ENCODE measurements at places on chromosomes 2 and 18. TPM values are rescaled to one million over a fixed set of nuclear protein-coding genes. Genes with fewer than 3 reads are reported as not detected.
A peak's percentile ranks its signal among the peaks of the same experiment; 100 is the strongest.

GRCh38 chr18:74631623-74632350 lies 34.1 kb downstream of the ZNF407 start:
- no peak for DNase-seq
- H3K4me3 ChIP-seq: no peak overlapping the region
- no peaks in the 10 kb centered on the region for H3K4me1 ChIP-seq
- no peak overlapping the region for H3K27ac ChIP-seq
- H3K27me3 ChIP-seq: no peaks in the 10 kb centered on the region
- H3K36me3 ChIP-seq: no peaks in the 10 kb centered on the region

DNA sequence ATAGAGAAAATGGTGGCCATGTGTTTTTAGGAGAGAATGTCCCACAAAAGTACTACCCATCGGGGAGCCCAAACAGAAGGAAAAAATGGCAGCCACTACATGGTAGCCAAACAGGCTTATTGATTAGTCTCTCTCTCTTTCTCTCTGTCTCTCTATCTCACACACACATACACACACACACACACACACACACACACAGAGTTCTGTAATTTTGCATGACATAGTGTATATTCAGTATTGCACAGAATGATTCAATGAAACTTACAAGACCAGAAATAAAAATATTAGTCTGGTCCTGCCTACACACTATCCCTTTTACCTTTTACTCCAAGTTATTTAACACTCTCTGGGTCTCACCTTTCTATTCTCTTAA lies 124.8 kb upstream of the SLC39A10 start:
- no peak overlapping the region for H3K4me3 ChIP-seq
- H3K4me1 ChIP-seq: peaks cover 41% of the 10 kb centered on the region
- no peak for DNase-seq
- peak overlapping the region; percentile 80 for H3K27ac ChIP-seq

- no peaks in the 10 kb centered on the region for H3K27me3 ChIP-seq
- H3K4me1 ChIP-seq: no peaks in the 10 kb centered on the region
- no peak for DNase-seq
- H3K36me3 ChIP-seq: no peaks in the 10 kb centered on the region
- no peak overlapping the region for H3K27ac ChIP-seq
Measured at GRCh38 chr2:29235411-29235810, 120.2 kb downstream of the CLIP4 start.

DNA sequence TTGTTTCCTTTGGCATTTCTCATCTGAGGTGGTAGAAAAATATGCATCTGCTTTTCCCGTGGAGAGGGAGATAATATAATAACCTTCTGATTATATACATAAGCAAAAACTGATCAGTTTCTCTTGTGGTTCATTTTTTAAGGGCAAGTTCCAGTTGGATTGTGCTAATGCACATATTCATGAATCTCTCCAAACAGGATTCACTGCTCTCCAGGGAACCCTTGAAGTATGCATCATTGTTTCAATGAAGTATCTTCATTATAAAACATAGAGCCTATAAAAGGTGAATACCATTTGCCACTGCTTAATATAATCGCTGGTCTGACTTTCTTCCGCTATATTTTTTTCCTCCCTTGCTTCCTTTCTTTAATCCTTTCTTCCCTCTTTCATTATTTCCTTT lies 384.7 kb downstream of the FIGN start:
- H3K27ac ChIP-seq: no peak overlapping the region
- no peaks in the 10 kb centered on the region for H3K27me3 ChIP-seq
- H3K4me3 ChIP-seq: no peak overlapping the region
- peaks cover 29% of the 10 kb centered on the region for H3K4me1 ChIP-seq
- H3K36me3 ChIP-seq: no peaks in the 10 kb centered on the region

DNA sequence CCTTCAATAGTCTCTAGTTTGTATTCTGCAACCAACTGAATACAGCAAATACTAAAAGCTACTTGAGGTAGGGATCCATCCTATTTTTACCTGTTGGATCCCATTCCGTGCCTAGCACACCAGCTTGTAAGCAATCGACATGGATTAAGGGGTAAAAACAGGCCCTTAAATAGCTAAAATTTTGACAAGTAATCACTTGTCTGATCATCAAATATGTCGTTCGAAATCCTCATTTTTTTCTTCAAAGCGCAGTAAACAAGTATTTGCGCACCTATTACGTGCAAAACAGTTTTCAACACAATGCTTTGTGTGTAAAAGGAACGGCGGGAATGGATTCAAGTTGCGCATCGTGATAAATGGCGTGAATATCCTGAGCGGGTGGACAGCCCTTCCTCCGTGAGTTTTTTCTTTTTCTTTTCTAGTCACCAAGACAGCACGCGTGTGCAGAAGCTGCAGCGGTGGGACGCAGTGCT lies 1.4 kb upstream of the ACVR2A start:
- DNase-seq: no peak
- peak overlapping the region; percentile 66 for H3K4me3 ChIP-seq
- peak overlapping the region; percentile 97 for H3K27ac ChIP-seq
- H3K27me3 ChIP-seq: no peaks in the 10 kb centered on the region

The MARCHF4 gene
- not detected for total RNA-seq

The TMEM17 gene
- 3.2 TPM for total RNA-seq

DNA sequence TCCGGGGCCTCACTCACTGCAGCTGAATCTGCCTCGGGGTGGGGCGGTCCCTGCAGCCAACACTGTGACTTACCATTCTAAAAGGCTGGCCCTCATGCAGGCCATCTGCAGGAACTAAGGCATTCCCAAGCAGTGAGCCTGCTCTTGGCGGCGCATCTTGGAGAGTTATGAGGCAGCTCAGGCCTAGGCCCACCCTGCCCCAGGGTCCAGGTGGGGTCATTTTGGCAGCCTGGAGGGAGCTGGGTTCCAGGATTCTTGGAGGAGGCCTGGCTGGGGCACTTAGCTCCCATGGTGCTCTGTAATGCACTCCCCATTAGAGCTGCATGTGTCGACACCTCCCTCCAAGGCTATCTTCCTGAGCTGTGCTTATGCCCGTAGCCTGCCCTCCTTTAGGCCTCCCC lies 14.8 kb upstream of the BIN1 start:
- no peaks in the 10 kb centered on the region for H3K27me3 ChIP-seq
- H3K4me1 ChIP-seq: peaks cover 10% of the 10 kb centered on the region
- no peak overlapping the region for H3K4me3 ChIP-seq
- H3K27ac ChIP-seq: no peak overlapping the region
- no peak for DNase-seq
- H3K36me3 ChIP-seq: no peaks in the 10 kb centered on the region

The DBI gene
- total RNA-seq: 158 TPM

The DSG1 gene
- not detected for total RNA-seq

DNA sequence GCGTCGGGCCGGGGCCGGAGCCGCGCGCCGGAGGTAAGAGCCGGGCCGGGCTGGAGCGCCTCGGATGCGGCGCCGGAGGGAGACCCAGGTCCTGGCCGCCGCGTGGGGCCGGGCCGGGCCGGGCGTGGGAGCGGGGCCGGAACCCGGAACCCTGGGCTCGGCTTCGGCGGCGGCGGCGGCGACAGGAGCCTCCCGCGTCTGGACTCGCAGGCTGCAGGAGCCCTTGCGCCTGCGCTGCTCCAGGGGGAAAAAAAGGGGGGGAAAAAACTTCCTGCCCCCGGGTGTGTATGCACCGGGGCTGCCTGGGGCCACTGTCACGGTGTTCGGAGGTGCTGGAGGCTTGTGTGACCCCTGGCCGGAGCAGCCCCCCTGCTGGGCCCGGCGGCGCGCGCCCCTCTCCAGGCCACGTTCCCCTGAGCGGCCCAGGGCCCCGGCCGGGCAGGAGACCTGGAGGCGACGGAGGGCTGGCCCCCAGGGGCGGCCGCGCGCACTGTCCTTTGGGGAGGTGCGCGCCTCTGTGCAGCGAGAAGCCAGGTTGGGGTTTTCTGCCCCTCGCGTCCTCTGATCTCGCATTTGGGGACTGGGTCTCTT lies 864 bp downstream of the KLHL29 start:
- H3K4me3 ChIP-seq: peak overlapping the region; percentile 44
- peaks cover 88% of the 10 kb centered on the region for H3K27me3 ChIP-seq
- peak; percentile 28 for DNase-seq
- H3K4me1 ChIP-seq: no peaks in the 10 kb centered on the region
- no peaks in the 10 kb centered on the region for H3K36me3 ChIP-seq
- H3K27ac ChIP-seq: no peak overlapping the region

DNA sequence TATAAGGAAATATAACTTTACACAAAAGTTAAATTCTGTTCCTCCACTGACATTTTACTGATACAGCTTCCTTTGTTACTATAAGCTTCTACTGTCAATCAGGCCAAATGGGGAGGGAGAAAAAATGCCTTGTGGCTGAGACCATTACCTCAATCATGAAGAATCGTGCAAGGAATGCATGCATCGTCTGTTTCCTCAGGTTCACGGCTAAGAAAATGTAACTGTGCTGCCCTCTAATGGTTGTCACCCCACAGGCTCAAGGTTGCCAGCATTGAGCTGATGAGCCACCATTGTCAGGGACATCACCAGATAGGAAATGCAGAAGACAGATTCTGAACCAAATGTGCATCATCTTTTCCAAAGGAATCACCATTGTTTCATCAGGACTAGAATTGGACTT lies 426.9 kb downstream of the CDH2 start:
- no peaks in the 10 kb centered on the region for H3K36me3 ChIP-seq
- peak; percentile 81 for DNase-seq
- no peaks in the 10 kb centered on the region for H3K27me3 ChIP-seq
- H3K4me1 ChIP-seq: peaks cover 6% of the 10 kb centered on the region
- H3K4me3 ChIP-seq: no peak overlapping the region

DNA sequence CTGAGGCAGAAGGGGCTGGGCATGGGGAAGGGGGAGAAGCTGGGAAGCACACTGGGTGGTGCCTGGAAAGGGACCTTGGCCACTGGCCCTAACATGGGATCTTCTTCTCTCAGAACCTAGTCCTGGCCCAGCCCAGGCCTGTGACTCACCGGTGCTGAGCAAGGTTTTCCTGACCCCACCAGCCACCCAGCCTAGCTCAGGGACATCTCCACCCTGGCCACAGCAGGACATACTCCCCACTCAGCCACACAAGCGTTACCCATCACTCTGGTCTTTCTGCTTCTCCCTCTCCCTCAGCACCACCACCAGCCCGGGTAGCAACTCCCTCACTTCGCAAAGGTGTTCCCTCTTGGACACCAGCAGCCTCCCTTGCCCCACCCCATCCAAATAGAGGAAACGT lies 22.8 kb downstream of the TNS1 start:
- H3K4me1 ChIP-seq: peaks cover 4% of the 10 kb centered on the region
- peaks cover 9% of the 10 kb centered on the region for H3K27me3 ChIP-seq
- H3K36me3 ChIP-seq: no peaks in the 10 kb centered on the region
- no peak overlapping the region for H3K4me3 ChIP-seq

The ZNF892 gene
- 7.3 TPM for total RNA-seq

- no peak overlapping the region for H3K27ac ChIP-seq
- H3K27me3 ChIP-seq: no peaks in the 10 kb centered on the region
- no peaks in the 10 kb centered on the region for H3K36me3 ChIP-seq
- H3K4me3 ChIP-seq: no peak overlapping the region
Measured at GRCh38 chr18:78774741-78775141, 204.9 kb upstream of the SALL3 start.

The CCDC138 gene
- 10.0 TPM for total RNA-seq

- no peak overlapping the region for H3K4me3 ChIP-seq
- no peaks in the 10 kb centered on the region for H3K36me3 ChIP-seq
- no peak for DNase-seq
- H3K27me3 ChIP-seq: no peaks in the 10 kb centered on the region
- no peak overlapping the region for H3K27ac ChIP-seq
- peaks cover 17% of the 10 kb centered on the region for H3K4me1 ChIP-seq
Measured at GRCh38 chr18:39350945-39351344, 1785.3 kb upstream of the CELF4 start.

The NMS gene
- total RNA-seq: not detected

GRCh38 chr2:135931776-135932443 lies 53.5 kb downstream of the DARS1 start:
- H3K4me3 ChIP-seq: no peak overlapping the region
- no peak overlapping the region for H3K27ac ChIP-seq
- H3K4me1 ChIP-seq: no peaks in the 10 kb centered on the region
- H3K36me3 ChIP-seq: peaks cover 49% of the 10 kb centered on the region
- H3K27me3 ChIP-seq: no peaks in the 10 kb centered on the region
- DNase-seq: no peak

- no peaks in the 10 kb centered on the region for H3K27me3 ChIP-seq
- no peak overlapping the region for H3K4me3 ChIP-seq
- no peak overlapping the region for H3K27ac ChIP-seq
Measured at GRCh38 chr2:239298116-239298804, 102.6 kb downstream of the HDAC4 start.

The MREG gene
- total RNA-seq: 1.6 TPM

DNA sequence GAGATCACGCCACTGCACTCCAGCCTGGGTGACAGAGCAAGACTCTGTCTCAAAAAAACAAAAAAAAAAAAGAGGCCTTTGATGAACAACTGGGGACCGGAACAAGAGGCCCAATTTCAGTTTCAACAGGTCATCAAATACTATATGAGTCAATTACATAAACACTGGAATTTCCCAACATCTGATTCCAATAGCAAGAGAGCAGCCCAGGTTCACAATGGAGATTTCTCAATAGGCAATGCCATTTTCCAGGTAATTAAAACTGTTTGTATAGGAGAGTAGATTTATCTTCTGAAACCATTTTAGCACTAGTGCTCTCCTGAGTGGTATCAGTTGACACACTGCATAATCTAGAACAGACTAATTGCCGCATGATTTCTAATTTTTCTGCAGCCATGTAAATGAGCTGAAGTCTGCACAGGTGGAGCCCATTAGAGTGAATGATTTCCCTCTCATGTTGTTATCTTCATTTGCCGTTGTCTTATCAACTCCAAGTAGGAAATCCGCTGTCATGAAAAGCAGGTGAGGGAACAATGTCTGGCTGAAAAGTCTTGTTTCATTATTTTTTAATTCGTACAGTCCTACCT lies 264.1 kb upstream of the MEIS1 start:
- no peak overlapping the region for H3K4me3 ChIP-seq
- H3K27ac ChIP-seq: no peak overlapping the region
- H3K4me1 ChIP-seq: no peaks in the 10 kb centered on the region
- no peak for DNase-seq

GRCh38 chr2:222178450-222178849 lies 120.3 kb downstream of the PAX3 start:
- no peak for DNase-seq
- H3K4me1 ChIP-seq: peaks cover 22% of the 10 kb centered on the region
- H3K36me3 ChIP-seq: no peaks in the 10 kb centered on the region

The LRP2 gene
- total RNA-seq: 1.5 TPM

DNA sequence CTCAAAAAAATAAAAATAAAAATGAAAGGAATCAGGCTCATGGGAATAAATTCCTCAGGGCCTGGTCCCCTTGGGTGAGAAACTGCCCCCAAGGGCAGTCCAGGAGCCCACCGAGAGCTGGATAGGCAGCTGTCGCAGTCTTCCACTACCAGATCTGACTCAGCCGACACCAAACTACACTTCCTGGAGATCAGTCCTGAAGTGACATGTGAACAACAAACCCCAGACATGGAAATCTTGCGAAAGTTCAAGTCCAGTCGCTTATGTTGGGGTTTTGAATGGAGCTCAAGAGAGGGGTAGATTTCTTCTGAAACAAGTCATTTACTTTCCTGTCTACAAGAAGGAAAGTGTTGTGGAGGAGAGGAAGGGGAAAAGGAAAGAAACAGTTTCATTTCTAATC lies 12.9 kb downstream of the ADCY3 start:
- no peaks in the 10 kb centered on the region for H3K27me3 ChIP-seq
- no peaks in the 10 kb centered on the region for H3K36me3 ChIP-seq
- no peak overlapping the region for H3K27ac ChIP-seq
- H3K4me1 ChIP-seq: no peaks in the 10 kb centered on the region
- DNase-seq: peak; percentile 44
- no peak overlapping the region for H3K4me3 ChIP-seq

The NT5C1B gene
- not detected for total RNA-seq

GRCh38 chr18:10519366-10519765 lies 6.5 kb upstream of the NAPG start:
- no peak overlapping the region for H3K4me3 ChIP-seq
- H3K27me3 ChIP-seq: no peaks in the 10 kb centered on the region
- DNase-seq: peak; percentile 43
- no peak overlapping the region for H3K27ac ChIP-seq

Measured in cardiac muscle cell (in vitro differentiated cells and primary cell).